ENCODE measurements at places on chromosomes 6 and 20.

GRCh38 chr6:144586986-144587385 lies 301.9 kb downstream of the UTRN start:
- no peak for DNase-seq

DNA sequence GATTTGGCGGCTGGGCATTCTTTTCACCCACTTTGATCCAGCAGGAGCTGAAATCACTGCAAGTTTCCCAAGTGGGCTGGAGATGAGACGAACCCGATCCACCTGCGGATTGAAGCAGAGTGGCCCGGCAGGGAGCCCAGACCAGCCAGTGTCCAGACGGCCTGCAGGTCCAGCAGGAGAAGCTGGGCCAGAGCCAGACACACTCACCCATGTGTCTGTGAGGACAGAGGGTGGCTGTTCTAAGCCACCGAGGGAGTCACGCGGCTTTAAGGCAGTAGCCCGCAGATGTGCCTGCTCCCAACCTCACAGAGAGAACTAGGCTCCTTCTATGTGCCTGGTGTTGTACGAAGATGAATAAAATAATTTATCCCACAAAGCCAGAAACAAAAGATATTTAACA lies 200.7 kb downstream of the WDR27 start:
- no peak for DNase-seq

GRCh38 chr6:2914318-2914660 lies 11.2 kb upstream of the SERPINB9 start:
- DNase-seq: no peak

DNA sequence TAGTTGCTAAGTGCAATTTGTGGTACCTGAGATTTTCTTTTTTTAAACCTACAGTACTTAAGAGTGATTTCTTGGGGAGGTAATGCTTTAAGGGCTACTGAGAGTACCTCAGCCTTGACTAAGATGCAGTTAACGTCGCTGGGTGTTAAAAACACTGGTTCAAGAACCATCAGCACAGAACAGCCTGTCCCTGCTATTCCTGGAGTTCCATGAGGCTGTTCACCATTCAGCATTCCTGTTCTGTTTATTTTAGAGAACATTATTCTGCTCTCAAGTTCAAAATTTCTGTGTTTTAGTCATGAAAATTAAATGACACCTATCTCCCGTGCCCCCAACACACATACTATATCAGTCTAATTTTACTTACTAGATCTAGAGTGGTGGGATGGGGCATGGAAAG lies 1.7 kb upstream of the PRELID3B start:
- no peak for DNase-seq

DNA sequence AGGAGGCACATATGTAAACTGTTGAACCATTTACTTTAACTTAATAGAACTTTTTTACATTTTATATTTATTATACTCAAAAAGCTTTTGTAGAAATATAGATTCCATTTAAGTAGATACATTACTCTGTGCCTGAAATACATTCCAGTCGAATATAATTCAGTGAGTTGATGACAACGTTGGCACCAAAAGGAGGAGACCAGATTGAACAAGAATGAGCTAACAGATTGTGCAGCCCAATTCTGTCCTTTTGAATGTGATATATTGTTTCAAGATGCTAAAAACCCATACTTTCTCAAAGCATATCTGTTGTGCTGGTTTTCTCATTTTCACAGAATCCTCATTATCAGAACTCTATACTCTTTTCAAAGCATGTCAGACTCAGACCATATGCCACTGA lies 147.4 kb upstream of the SIM1 start:
- no peak for DNase-seq

DNA sequence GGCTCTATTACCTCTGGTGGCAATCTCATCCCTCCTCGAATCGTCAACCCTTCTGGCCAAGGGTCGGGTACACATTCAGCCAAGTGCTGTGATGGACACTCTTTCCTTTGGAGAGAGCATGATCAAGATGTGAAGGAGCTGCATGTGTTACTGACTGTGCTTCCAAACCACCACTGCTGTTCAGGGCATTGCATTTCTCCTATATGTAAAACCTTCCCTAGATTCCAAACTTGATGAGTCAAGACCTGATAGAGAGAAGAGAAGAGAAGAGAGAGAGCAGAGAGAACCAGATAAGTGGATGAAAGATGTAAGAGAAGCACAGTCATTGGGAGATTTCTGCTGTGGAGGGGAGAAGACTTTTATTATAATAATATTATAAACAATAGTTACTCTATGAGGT lies 162.2 kb downstream of the KCNQ5 start:
- no peak for DNase-seq

DNA sequence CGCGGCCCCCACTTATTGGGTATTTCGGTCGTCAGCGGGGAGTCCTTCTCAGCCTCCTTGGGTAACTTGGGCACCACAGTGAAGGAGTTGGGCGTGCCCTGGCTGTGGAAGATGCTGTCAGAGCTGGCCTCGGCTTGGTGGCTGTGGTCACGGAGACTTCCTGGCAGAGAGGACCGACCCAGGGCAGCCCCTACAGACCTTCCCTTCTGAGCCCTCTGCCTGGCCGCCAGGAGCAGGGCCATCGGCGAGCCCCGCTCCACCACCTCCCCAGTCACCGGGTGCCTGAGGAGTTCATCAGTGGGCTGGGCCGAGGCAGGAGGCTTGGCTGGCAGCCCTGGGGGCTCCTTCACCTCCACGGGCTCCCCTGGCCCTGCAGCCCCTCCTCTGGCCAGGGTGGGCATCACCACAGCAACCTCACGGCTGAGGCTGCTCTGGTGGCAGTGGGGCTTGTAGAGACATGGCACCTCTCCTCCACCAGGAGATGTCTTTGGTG lies 37.2 kb downstream of the C6orf132 start:
- no peak for DNase-seq

DNA sequence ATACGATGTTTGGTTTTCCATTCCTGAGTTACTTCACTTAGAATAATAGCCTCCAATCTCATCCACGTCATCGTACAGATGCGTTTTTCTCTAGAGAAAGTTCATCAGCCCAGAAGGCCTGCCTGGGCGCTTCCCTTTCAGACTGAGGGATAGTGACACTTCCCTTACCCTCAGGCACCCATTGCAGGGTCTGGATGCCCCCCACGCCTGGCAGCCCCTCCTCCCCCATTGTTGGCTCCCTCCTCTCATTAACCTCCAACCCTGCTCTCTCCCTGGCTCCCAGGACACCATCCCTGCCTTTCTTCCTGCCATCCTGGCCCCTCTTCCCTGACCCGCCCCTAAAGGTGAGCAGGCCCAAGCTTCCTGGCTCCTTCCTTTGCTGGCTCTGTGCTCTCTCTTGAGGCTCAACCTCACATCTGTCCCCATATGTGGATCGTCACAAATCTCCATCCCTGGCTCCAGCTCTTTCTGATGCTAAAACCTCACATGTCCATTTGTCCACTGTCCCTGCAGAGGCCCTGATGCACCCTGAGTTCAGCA lies 145.2 kb downstream of the SYCP2 start:
- DNase-seq: no peak

- DNase-seq: no peak
Measured at GRCh38 chr20:20737158-20737557, 24.7 kb upstream of the RALGAPA2 start.

DNA sequence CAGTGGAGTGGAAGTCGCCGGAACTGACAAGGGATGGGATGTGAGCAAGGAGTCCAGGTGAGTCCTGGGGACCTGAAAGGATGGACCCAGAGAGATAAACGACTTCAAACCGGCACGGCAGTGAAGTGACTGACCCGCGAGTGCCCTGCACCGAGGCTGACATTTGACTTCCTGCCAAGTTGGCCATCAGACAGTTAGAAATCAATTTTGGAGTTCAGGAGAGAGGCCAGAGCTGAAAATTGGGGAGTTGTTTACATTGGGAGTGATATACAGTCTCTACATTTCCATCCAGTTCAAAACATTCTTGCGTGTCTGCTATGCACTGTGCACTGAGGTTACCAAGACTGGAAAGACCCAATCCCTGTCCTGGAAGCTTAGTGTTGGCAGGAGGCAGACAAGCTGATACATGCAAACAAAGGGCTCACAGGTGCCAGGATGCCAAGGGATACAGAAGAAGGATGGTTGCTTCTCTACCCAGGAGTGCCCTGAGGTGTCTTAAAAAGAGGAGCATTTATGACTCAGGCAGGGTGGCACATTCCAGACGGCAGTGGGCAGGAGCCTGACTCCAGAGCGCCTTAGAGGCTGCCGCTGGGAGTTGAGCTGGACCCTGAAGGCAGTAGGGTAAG lies 186.6 kb downstream of the MTHFD1L start:
- DNase-seq: no peak

DNA sequence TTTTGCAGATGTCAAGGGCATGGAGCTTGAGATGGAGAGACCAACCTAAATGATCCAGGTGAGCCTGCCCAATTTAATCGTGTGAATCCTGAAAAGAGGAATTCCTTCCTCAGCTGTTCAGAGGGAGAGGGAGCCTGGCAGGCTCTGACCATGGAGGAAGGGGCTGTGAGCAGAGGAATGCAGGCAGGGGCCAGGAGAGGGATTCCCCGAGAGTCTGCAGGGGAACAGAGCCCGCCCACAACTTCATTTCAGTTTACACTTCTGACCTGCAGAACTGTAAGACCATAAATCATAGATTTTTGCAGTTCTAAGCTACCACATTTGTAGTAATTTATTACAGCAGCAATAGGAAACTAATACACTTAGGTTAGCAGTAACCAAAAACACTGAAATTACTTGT lies 164.1 kb downstream of the TBXT start:
- DNase-seq: no peak

GRCh38 chr20:56893226-56893917 lies 264.3 kb downstream of the TFAP2C start:
- DNase-seq: no peak

DNA sequence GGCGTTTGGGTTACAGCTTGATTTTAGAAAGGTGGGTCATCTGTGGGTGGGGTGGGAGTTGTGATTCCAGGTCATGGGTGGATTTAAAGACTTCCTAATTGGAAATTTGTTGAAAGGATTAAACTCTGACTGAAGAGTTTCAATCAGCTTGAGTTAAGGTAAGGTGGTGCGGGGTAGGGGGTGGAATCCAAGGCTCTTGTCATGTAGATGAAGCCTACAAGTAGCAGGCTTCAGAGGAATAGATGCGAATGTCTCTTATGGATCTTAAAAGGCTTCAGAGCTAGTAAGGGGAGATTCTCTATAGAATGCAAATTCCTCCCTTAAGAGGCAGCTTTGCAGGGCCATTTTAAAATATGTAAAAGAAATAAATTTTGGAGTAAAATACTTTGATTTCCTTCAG lies 645.3 kb downstream of the FRK start:
- no peak for DNase-seq

- DNase-seq: no peak
Measured at GRCh38 chr20:10857352-10858070, 183.7 kb upstream of the JAG1 start.

DNA sequence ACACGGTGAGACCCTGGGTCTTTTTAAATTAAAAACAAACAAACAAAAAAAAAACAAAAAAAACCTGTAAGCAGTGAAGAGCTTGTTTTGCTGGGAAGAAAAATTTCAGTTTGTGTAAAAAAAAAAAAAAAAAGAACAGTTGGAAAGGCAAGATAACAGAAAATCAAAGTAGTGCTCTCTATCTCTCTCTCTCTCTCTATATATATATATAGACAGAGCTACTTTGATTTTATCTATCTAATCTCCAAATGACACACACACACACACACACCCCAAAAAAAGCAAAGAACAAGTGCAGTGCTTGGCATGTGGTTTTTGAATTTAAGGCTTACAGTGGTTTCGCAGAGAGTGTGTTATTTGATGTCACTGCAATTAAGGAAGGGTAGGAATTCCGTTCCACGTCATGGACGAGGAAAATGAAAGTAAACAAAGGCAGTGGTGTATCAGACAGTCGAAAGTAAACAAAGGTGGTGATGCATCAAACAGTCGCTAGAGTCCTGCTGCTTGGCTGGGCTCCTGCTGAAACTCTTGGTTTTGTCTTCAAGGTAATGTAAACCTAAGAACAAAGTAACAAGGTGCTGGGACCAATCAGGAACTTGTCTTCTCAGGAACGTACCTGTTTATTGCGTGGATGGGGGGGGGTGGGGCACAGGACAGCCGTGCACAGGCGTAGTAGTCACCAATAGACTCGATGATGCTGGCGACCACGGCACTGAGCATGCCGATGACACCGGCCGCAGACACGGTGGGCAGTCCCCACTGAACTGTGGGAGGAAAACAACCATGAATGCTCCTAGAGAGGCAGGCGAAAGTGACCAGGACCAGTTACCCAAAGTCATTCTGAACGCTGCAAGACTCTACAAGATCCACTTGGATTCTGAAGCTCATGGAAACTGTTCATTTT lies 131.8 kb downstream of the SLC23A2 start:
- DNase-seq: no peak

- DNase-seq: no peak
Measured at GRCh38 chr6:96235927-96236326, 220.2 kb downstream of the FUT9 start.

DNA sequence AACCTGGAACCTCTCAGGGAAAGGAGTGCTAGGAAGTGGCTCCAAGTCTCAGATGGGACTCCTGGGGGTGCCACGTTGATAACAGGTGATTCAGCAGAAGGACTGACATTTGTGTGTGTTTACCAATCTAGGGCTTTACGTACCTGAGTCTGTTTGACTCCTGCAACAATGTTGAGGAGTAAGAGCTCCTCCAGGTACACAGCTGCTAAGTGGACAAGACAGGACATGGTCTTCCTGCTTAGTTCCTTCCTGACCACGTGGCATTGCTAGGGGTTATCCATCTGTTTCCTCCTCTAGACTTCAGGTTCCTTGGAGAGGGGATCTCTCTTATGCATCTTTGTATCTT lies 164.5 kb upstream of the SLC24A3 start:
- DNase-seq: no peak

- no peak for DNase-seq
Measured at GRCh38 chr6:93713974-93714373, 294.6 kb upstream of the EPHA7 start.

GRCh38 chr6:168355716-168356522 lies 36.3 kb upstream of the DACT2 start:
- DNase-seq: no peak

GRCh38 chr6:110139052-110139451 lies 40.4 kb downstream of the WASF1 start:
- no peak for DNase-seq

GRCh38 chr20:18921291-18921690 lies 107.7 kb downstream of the SCP2D1 start:
- DNase-seq: no peak

DNA sequence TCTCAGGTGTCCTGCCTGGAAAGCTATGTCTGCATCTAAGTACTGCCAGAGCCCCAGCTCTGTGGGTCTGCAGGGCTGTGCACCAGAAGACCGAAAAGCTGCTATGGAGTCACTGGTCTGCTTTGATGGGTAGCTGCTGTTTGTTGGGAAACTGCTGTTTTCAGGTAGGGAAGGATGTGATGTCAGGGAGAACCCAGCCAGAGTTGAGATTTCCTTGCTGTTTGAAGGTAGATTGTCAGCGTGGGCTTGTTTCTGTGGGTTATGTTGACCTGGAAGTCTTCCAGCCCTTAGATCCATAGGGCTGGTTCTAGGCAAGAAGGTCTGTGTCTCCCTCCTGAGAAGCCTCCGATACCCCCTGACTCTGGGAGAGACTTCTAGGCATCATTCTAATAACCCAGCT lies 12.2 kb upstream of the SHLD1 start:
- no peak for DNase-seq

- no peak for DNase-seq
Measured at GRCh38 chr6:1832358-1832757, 222.6 kb downstream of the FOXC1 start.
